Neural progenitor cell (in vitro differentiated cells): ENCODE measurements at places on chromosomes 11 and 22. TPM values are rescaled to one million over a fixed set of nuclear protein-coding genes. Genes with fewer than 3 reads are reported as not detected.

CTSD gene
- total RNA-seq: 38.2 and 94.6 TPM in 2 replicates

RIMBP3B gene
- total RNA-seq: 0.34 TPM in 1 of 2 replicates, not detected in the other

DNA sequence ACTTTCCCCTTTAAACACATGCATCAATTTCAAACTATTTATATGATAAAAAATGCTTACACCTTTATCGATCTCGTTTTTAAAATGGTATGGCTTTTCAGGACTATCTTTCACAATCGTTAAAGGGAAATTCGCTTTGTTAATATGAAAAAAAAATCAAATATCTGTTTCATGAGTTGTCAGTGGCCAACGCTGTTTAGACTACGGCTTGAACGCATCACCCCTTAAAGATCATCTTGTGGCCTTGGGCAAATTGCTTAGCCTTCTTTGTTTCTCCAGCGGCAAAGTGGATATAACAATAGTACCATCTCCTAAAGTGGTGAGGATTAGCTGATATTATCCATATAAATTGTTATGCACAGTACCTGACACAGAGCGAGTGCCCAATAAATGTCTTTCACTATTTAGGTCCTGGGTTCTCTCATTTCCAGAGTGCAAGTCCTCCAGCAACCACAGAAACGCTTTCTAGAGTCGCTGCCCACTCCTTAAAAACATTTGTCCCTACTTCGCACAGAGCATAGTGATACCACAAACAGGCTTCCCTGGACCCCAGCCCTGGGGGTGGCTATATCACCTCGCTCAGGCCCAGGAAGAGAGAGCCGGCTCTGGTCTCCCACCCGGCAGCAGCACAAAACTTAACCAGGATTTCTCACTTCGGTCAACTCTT lies 904 bp downstream of the SLC35F2 start:
- no peak for DNase-seq

DNA sequence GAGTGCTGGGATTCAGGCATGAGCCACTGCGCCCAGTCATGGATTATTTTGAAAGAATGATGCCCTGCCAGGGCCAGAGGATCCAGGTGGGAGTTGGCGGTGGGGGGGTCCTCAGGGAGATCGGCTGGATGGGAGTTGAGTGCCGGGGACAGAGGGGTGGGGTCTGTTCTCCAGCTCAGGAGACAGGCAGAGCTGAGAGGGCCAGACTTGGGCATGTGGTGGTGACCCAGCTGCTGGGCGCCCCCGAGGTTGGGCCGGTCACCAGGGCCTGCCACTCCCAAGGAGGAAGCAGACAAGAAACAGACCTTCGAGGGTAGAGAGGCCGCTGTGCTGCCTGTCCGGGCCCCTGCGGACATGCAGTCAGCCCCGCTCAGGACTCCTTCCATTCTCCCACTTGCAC lies 11.8 kb upstream of the PRODH start:
- no peak for DNase-seq

DNA sequence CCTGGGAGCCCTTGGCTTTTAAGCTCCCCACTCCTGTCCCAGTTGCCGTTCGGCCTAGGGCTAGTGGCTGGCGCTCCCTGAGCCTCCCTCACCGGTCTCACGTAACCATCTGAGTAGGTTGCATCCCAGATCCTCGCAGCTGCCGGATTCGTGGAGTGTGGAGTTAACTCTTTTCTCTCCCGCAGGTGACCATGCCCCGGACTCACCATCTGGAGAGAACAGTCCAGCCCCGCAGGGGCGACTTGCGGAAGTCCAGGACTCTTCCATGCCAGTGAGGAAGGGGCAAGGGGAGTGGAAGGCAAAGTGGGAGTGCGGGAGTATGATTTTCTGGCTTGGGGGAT lies 902 bp downstream of the MUS81 start:
- peak; percentile 43 for DNase-seq

- no peak for DNase-seq
Observed at GRCh38 chr11:79390923-79391322, 49.9 kb downstream of the TENM4 start.

DNA sequence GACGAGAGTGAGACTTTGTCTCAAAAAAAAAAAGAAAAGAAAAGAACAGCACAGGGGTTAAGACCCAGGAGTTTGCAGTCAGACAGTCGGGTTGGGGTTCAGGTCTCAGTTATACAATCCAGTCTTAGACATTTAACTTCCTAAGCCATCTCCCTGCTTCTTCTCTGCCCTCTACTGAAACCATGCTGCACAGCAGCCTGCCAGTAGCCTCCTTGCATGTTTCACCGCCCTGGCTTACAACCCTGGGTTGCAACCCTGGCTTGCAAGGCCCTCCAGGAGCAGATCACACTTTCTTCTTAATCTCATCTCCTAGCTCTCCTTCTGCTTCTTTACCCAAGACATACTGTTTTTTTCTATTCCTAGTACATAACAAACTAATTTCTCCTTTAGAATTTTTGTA lies 5.9 kb upstream of the B3GAT3 start:
- DNase-seq: no peak

GRCh38 chr11:30285416-30286121 lies 37.3 kb upstream of the ARL14EP start:
- DNase-seq: no peak

DNA sequence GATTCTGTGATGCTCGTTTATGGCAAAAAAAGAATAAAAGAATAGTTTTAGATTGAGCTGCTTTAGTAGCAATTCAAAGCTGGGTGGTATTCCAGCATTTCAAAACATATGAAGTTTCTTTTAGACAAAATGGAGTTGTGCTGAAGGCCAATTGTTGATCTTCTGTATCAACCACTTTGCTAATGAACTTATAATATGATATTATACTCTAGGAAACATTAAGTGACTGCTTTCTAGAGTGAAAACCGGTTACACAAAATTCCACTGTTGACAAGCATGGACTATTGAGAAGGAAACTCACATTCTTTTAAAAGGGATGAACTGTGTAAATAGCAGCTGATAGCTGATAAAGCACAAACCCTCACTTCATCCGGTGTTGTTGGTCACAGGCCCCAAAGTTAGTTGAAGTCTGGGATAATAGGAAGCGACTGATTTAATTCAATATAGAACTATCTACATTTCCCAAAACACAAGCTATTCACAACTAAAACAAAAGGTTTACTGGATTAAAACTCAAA lies 255.1 kb downstream of the CADM1 start:
- DNase-seq: no peak

DNA sequence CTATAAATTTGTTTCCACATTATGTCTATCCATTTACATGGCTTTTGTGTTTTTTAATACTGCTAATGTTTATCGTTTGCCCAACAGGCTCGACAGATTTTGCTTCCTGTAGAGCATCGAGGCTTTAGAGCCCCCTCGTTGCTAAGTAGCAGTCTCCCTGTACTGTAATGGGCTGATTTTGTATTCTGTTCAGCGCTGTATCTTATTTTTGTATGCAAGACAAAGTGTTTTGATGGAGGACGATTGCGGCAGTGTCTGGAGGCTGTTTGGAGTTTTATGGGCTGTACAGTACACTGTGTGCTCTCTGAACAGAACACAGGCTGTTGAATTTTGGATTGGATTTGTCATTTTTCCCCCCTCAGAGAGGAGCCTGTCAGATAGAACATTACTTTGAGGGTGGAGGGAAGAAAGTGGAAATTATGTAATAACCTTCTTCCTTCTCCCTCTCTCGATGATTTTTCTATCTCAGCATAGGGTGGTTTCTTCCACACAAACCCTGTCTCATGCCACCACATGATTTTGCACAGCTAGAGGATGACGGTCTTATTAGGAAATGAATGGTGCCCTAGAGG lies 104.4 kb downstream of the ZBTB16 start:
- no peak for DNase-seq

MYEOV gene
- total RNA-seq: not detected in 2 replicates
